ENCODE measurements at places on chromosomes 5 and 9. TPM values are rescaled to one million over a fixed set of nuclear protein-coding genes. Genes with fewer than 3 reads are reported as not detected.

The NOXA1 gene
- 12.5 TPM for total RNA-seq

The GPRIN1 gene
- total RNA-seq, result 0.13 TPM

The SPINK1 gene
- 4,017 TPM for total RNA-seq

DNA sequence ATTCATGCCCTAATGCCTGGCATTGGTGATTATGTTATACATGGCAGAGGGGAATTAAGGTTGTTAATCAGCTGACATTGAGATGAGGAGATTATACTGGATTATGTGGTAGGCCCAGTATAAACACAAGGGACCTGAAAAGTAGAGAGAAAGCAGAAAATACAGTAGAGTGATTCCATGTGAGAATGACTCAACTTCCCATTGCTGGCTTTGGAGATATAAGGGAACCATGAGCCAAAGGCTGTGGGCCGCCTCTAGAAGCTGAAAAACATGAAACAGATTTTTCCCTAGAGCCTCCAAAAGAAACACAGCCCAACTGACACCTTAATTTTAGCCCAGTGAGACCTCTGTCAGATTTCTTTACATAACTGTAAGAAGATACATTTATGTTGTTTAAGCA, 65.0 kb upstream of the CTXN3 start:
- no peak for DNase-seq

DNA sequence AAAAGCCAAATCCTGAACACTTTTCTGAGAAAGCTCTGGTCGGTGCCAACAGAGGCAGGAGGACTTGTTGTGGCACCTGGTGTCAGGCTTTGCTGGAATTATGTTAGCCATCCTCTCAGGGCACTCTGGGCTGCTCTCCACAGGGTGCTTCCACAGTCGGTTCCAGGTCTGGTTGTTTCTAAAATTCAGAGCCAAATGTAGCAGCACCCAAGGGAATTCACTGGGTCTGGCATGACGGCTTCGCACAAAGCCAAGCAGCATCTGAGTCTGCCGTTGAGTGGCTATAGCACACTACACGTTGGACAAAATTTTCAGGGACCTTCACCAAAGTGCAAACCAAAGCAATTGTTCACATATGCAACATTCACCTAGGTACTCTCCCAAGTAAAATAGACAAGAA, 110.2 kb downstream of the PJA2 start:
- no peak for DNase-seq

DNA sequence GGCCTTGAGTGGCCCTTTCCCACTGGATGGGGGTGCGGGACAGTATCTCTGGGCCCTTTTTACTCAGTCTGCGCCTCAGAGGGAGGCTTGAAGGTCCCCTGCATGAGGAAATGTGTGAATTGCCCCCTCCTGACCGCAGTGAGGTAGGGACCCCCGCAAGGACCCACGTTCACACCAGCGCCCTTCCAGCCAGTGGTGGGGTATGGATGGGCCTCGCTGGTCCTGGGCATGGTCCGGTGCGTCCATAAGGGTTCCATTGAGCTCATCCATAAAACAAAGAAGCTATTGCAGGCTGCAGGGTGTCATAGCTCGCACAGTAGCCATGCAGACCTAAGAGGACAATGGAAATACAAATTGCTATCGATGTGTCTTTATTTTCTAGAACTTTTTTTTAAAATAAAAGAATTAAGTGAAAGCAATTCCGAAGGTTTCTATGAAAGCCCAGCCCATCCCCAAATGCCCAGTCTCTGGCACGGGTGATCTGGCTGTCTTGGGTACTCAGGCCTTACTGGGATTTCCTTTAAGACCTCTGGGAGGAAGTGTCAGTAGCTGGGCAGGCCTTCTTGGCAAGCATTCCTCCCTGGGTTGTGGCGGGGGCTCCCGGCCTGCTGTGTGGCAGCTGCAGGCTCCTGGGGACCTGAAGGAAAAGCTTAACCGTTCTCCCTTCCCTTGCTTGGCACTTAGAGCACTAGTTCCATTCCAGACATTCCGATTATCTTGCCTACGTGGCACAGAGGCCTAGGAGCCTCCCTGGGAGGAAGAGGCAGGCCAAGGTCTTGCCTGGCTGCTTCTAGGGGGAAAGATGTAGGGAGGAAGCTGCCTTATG, 1.5 kb upstream of the SEMA5A start:
- peak; percentile 53 for DNase-seq

- DNase-seq, result no peak
These were observed 39.6 kb downstream of the AGTPBP1 start for GRCh38 chr9:85702191-85702590.

- DNase-seq, result no peak
These were observed 1881.5 kb downstream of the EFNA5 start for GRCh38 chr5:105789246-105789645.

DNA sequence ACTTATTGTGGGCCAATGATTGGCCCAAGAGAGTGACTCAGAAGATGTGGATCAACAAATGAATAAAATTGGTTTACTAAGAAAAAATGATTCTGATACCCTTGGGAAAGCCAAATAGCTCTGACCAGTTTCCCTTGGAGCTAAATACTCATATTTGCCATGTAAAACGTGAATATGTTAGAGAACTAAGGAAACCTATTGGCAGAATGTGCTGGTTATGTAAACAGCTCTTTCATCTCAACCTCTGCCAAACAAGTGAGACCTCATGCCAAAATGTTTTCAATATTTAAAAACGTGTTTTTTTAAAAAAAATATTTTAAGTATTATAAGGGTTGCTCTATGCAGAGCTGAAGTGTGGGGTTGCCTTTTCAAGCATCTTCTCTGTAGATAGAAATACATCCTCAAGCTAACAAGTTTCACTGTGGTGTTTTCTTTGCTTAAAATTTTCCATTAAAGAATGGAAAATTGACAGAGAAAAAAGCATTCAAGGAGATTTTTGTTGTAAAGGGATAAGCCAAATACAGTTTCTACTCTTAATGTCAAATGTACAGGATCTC, 186.9 kb upstream of the TUT7 start:
- no peak for DNase-seq

GRCh38 chr9:114908104-114908622, 22.2 kb downstream of the TNFSF8 start:
- DNase-seq, result peak; percentile 72

GRCh38 chr5:126852091-126852571, 75.2 kb downstream of the LMNB1 start:
- no peak for DNase-seq

DNA sequence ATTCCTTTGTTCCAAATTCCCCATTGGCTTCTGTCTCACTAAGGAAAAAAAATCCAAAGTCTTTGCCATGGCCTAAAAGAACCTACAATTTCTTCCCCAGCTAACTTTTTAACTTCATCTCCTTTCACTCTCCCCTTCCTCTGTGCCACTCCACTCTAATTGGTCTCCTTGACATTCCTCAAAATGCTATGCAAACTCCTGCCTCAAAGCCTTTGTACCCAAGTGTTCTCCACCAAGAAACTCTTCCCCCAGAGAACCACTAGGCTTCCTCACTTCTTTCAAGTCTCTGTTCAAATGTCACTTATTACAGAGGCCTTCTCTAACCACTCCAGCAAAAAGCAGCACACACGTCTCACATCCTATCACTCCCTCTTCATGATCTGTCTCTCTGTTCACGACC, 91.6 kb upstream of the NR4A3 start:
- no peak for DNase-seq

Measured in ureter (tissue), 1 donor.